ENCODE measurements at places on chromosomes 2 and 18.

DNA sequence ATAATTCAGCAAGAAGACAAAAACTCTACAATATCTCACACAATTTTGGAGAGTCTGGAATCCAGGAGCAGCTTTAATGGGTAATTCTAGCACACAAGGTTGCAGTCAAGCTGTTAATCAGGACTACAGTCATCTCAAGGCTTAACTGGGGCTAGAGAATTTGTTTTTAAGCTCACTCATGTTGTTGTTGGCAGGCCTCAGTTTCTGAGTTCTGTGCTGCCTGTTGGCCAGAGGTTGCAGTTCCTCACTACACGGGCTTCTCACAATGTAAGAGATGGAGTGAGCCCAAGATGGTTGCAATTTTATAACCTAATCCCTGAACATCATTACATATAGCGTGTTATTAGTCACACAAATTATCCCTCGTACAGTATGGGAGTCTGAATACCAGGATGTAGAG is 50.6 kb upstream of the TMEFF2 start:
- DNase-seq: no peak

- DNase-seq: no peak
Observed at GRCh38 chr2:210309548-210310233, 5.3 kb downstream of the MYL1 start.

DNA sequence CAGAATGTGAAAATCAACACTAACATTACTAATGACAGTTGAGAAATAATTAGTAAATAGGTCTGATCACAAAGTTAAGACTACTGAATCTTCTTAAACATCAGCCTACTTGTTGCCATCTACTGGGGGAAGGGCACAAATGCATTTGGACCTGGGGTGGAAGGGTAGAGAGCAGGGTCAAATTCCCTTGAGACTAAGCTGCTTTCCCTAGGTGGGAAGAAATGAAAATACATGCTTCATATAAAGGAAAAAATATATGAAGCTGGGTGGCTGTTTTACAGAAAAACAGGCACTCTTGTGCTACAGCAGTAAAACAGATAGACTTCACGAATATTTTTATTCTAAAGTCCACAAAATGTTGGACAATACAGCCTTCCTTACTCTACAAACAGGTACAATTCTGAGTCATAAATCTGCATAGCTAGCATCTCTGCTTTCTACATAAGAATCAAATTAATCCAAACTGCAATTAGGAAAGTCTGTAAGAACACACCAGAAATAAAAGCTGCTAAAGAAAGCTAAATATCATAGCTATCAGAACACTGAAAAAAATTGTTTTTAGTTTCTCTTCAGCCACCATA is 10.9 kb downstream of the TRIP12 start:
- peak; percentile 54 for DNase-seq

GRCh38 chr2:105969552-105969951 is 224.5 kb downstream of the UXS1 start:
- DNase-seq: no peak

DNA sequence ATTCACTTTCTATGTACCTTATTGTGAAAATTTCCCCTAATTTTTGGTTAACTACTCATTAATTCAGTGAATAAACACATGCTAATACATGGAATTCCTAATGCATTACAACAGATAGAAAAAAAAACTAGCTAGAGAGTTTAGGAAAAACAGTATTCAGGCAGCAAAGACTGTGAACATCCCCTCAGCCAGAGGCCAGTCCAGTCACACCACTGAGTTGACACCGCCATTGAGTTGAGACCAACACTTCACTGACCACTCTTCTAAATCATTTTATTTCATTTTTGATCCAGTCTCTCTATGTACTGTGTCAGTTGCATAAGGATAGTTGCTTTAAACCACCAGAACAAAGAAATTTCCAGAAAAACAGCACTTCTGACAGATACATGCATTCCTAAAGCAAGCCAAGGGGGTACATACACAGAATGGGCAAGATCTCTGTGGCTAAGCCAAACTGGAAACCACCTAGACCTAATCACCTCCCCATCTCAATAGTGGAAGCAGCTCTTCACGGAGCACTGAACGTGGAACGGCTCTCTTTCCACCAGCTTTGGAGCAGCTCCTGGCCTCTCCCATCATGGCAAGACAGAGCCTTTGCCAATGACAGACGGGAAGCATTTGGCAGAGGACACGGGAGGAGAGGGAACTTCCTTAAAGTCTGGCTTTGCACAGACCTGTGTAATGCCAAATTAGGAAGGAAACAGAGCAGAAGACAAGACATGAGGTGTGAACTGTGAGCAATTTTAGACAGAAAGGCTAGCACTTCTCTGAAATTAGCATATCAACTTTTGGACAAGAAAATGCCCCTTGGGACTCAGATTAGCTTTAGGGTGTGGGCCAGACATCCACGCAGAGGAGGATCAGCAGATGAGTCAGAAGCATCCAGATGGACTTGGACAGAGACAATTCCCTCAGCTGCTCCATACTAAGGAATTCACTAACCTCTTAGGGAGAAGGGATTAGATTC is 36.4 kb downstream of the CACNB4 start:
- DNase-seq: no peak
